Bronchial epithelial cell (primary cell): ENCODE measurements at places on chromosomes 3 and 15. TPM values are rescaled to one million over a fixed set of nuclear protein-coding genes. Genes with fewer than 3 reads are reported as not detected.

- DNase-seq = no peak
These were observed 14.9 kb downstream of the TMEM43 start for GRCh38 chr3:14139771-14140170.

DNA sequence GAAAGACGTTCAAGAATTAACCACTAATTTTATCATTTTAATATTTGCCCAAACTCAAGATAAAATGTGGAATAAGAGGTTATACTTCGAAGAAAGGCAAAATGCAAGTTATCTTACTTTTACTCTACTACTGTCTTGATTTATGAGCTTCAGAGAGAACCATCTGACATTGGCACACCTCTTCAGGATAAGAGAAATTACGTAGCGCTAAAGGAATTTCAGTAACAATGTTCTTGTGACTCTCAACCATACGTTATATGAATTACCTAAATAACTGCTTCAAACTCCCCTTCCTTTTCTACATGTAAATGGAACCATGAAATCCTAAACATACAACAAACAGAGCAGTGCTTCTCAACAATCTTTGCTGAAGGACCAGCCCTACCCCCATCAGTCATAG is 96.8 kb downstream of the ZNF385D start:
- DNase-seq = peak; percentile 63

DNA sequence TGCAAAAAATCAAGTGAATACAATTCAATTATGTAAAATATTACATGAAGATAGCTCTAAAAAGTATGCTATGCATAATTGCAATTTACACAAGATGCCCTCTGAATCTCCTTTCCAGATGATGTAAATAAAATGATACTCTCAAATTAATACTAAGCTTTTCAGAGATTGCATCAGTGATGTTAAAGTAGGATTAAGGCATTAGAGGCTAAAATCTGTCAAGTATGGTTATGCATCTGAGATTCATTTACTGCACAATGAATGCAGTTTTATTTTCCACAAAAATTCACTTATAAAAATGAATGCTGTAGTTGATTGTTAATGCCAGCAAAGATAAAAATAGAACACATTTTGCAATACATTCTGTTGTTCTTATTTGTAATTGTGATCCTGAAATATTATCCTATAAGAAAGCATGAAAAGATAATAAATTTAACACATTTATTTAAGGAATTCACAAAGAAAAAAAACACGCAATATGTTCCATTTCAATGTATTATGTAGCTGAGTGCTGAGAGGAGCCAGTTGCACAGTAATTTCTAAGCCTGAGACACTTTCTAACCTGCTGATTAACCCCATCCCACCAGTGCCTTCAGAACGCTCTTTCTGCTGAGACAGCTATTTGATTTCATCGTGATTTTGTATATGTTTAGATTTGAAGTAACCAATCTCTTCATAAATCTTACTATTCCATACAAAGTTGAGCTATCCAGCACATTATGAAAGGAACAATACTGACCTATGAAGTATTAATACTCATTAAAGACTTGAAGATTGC is 224.4 kb downstream of the CADM2 start:
- no peak for DNase-seq

GRCh38 chr3:160611141-160611540 is 45.8 kb upstream of the KPNA4 start:
- no peak for DNase-seq

DNA sequence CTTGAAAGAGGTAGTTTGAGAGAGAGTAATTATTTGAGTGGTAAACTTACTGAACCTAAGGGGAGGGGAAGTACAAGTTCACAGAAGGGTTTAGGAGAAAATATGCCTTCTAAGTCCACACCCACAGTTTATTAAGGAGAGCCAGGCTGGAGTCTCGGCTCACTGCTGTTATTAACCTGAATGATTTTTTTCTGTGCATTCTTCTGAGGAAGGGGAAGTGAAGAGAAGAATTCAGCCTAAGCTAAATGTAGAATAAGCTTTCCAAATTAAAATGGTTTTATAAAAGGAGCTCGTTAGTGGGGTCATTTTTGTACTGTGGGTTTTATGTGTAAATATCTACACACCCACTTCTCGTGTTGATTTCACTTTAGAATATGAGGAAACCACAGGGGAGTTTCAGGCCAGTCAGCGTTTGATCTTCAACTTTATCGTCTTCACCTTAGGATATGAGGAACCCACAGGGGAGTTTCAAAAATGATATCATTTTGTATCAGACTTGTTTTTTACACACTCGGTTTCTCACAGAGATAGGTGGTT is 1.5 kb downstream of the WHAMM start:
- peak; percentile 28 for DNase-seq

GRCh38 chr3:13014755-13015285 is 58.4 kb downstream of the IQSEC1 start:
- DNase-seq = no peak

DNA sequence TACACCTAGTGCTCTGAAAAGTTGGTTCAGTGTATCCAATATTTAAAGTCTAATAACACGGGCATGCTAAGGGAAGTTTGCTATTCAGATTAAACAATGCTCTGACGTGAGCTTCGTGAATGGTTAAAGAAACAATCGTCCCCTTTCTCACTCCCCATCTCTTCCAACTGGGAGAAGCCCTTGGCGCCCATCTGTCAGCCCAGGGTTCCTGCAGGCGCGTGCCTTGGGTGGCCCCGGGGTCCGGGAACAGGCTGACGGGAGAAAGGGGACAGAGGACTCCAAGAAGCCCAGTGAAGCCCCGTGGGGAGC is 413 bp downstream of the SEC22C start:
- DNase-seq = peak; percentile 26

GRCh38 chr3:131794766-131795388 is 239.9 kb downstream of the CPNE4 start:
- DNase-seq = peak; percentile 55

GRCh38 chr3:33035596-33035995 is 61.4 kb downstream of the GLB1 start:
- peak; percentile 83 for DNase-seq

DNA sequence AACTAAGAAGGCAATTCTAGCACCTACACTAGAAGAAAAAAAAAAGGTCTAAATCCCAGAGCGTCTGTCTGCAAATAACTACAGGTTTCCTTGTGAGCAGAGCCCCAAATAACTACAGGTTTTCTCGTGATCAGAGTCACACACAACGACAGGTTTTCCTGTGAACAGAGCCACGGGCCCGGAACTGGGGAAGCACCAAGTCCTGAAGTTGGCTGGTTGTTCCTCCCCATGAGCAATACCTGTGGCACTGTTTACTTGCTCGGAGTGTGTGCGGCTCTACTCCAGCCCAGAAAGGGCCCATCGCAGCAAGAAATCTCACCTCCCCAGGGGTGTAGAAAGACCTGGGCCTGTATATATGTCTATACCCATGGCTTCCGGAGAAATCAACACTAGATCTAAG is 644 bp upstream of the MASP1 start:
- DNase-seq = no peak

DNA sequence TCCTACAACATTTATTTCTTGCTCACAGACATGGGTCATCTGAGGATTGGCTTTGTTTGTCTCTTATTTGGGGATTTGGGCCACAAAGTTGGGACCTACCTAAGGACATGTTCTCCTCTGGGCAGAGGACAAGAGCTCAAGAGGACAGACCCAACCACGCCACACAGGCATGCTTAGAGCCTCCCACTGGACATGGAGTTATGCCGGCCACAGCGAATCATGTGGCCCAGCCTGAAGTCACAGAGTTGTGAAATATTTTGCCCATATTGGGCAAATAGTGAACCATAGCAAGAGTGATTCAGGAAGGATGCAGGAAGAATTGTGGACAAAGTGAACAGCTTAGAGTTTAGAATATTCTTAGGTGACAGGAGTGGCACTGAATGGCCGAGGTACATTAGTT is 9.9 kb downstream of the TRAK1 start:
- peak; percentile 78 for DNase-seq

- DNase-seq = no peak
These were observed 67.0 kb upstream of the SEC61A1 start for GRCh38 chr3:127985216-127985615.

- no peak for DNase-seq
These were observed 142.6 kb upstream of the THBS1 start for GRCh38 chr15:39438260-39438659.

DNA sequence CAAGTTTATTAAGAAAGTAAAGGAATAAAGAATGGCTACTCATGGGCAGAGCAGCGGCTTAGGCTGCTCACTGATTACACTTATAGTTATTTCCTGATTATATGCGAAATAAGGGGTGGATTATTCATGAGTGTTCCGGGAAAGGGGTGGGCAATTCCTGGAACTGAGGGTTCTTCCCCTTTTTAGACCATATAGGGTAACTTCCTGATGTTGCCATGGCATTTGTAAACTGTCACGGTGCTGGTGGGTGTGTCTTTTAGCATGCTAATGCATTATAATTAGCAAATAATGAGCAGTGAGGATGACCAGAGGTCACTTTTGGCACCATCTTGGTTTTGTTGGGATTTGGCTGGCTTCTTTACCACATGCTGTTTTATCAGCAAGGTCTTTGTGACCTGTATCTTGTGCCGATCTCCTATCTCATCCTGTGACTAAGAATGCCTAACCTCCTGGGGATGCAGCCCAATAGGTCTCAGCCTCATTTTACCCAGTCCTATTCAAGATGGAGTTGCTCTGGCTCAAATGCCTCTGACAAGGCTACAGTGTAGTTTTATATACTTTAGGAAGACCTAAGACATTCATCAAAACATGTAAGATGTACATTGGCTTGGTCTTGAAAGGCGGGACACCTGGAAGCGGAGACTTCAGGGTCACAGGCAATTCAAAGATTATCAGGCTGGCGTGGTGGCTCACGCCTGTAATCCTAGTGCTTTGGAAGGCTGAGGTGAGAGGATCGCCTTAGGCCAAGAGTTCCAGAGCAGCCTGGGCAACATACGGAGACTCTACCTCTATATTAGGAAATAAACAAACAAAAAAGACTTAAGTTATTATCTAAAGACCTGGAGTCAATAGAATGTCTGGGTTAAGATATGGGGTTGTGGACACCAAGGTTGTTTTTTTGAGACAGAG is 3.2 kb upstream of the BLOC1S6 start:
- no peak for DNase-seq

DNA sequence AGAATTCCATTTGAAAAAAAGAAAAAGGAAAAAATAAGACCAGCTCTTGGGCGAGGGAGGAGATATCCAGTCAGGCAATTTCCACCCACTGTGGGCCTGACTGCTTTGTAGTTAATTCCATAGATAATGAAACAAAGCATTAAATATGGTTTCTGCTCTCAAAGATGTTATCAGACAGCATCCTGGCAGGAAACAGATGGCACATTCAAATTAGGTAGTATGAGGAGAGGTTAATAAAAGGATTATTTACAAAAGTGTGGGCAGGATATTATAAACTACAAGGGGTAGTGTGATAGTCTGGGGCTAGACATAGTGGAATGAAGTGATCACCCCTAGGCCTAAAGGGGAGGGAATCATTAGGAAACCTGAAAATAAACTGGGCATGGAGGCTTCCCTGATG is 193.2 kb downstream of the CLSTN2 start:
- DNase-seq = no peak

GRCh38 chr3:146117406-146118285 is 43.3 kb downstream of the PLOD2 start:
- DNase-seq = peak; percentile 20

DNA sequence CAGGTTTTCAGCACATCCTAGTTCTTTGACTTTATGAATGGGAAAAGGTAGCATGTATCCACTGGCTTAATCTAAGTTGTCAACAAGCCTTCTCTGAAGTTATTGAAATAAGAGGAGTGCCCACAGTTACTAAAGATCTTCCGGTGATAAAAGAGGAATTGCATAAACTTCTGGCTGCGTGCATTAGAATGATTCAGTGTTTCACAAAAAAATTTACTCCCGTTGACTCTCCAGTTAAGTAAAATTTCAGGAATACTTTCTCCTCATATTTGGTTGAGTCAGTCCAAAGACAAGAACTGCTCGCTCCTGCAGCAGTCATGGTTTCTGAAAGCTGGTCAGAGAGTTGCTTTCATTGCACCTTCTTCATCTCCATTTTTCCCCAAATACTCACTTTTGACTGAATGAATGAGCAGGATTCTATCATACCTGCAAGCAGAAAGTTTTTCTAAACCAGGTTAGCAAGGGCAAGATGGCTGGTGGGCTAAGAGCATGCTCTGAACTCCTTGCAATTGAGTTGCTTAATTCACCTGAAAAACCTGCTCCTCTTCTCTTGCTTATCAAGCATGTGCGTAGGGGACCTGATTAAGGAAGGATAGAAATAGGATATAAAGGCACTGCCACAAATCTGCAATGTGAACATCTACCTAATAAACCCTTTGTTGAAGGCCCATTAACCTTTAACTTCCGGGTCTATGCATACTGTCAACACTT is 64.2 kb upstream of the TIMP4 start:
- peak; percentile 82 for DNase-seq

GRCh38 chr15:86183596-86184491 is 104.2 kb downstream of the AGBL1 start:
- DNase-seq = peak; percentile 10

DNA sequence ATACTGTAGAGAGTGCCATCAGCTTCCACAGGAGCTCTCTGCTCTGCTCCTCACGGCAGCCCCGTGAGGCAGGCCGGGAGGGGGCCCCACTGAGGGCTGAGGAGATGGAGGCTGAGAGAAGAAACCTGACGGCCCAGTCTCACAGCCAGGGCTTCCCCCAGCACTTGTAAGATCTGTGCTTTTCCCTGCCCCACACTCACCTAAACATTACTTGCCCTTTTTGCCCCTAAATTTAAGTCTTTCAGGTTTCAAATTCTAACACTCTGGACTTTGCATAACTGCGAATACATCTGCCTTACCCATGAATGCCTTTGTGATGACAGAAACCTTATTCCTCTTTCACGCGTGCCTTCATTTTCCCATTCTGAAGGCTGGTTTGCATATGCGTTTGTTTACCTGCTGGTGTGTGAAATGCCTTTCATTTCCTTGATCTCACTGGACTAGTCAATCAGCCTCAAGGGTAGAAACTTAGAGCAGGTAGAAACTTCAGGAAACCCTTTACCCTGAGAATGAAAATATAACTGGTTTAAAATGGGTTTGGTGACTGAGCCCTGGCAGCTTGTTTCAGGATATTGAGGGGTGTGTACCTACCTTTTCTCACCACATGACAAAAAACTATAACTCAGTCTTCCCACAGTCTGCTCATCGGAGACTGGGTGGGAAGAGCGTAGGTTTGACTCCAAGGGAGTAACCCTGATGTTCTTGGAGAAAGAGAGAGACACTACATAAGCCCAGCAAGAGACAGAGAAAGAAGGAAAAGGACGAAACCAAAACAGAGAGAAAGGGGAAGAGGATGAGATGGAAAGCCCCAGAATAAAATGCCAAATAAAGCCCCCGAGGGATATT is 20.1 kb downstream of the SLC12A8 start:
- DNase-seq = peak; percentile 51

The PEX11A gene
- 5.8 and 10.0 TPM in 2 replicates for total RNA-seq

The IQCF5 gene
- 0.53 TPM in 1 of 2 replicates, not detected in the other for total RNA-seq

The SETD2 gene
- 19.7 and 26.9 TPM in 2 replicates for total RNA-seq

The SHF gene
- total RNA-seq = 0.77 and 0.79 TPM in 2 replicates

The HHATL gene
- total RNA-seq = not detected in 2 replicates

The TICRR gene
- 0.26 TPM in 2 replicates for total RNA-seq

The PLS1 gene
- total RNA-seq = 17.1 and 26.0 TPM in 2 replicates

The ACTL6A gene
- total RNA-seq = 64.6 and 90.8 TPM in 2 replicates
